ENCODE measurements at places on chromosomes 2 and 18. TPM values are rescaled to one million over a fixed set of nuclear protein-coding genes. Genes with fewer than 3 reads are reported as not detected.

DNA sequence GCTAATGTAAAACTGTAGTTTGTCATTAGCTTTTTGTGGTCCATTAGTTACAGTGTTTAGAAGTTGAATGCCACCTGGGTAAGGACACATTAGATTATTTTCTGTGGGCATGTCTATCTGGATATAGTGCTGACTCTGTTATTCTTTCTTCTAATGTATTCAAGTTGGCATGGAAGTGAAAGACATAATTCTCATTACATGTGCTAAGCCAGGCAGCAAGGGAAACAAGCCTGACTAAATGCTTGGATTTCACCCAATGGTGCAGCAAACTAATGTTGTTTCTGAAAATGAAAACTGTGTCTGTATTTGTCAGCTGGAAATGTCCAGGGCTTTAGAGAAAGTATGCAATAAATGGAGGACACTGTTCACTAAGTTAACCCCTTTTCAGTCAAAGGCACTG lies 100.7 kb downstream of the NUP35 start:
- no peak overlapping the region for H3K4me3 ChIP-seq
- H3K27ac ChIP-seq: no peak overlapping the region
- DNase-seq: no peak
- H3K4me1 ChIP-seq: no peaks in the 10 kb centered on the region

MAP3K19 gene
- total RNA-seq: not detected

RBM43 gene
- total RNA-seq: 13.0 TPM

OR6B3 gene
- not detected for total RNA-seq

- H3K27ac ChIP-seq: no peak overlapping the region
- no peak for DNase-seq
- no peaks in the 10 kb centered on the region for H3K27me3 ChIP-seq
- H3K36me3 ChIP-seq: no peaks in the 10 kb centered on the region
- no peaks in the 10 kb centered on the region for H3K4me1 ChIP-seq
Measured at GRCh38 chr2:139652385-139652784, 872.2 kb upstream of the NXPH2 start.

DNA sequence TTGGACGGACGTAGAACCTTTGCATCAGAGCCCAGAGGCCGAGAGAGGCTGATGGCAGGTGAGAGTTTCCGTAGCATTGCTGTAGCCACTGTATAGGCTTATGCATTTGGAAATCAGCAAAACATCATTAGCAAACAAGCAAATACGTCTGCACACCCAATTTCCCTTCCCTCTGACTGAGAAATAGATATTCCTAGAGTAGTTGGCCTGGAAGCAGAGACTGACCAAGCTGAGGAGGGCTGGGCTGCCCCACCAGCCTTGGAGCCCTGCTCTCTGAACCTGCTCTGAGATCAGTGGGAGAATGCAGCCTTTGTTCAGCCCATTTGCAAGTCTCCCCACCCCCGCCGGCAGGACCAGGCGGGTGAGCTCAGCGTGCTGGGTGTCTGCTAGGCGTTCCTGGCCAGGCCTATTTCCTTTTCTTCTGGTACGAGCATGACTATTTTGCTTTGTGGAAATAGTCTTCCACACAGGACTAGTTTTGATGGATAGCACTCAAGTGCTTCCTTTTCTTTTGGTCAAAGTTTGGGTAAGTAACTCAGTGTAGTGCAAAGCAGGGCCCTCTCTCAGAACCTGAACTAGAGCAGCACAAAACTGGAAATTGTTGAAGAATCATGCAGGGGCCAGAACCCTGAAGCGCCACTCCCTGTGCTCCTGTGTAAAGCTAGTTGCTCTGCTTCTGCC lies 21.9 kb upstream of the RNF149 start:
- no peak overlapping the region for H3K4me3 ChIP-seq
- H3K36me3 ChIP-seq: no peaks in the 10 kb centered on the region
- DNase-seq: no peak
- H3K4me1 ChIP-seq: no peaks in the 10 kb centered on the region

GPR35 gene
- total RNA-seq: 1.7 TPM

- H3K27ac ChIP-seq: no peak overlapping the region
- no peak for DNase-seq
- no peaks in the 10 kb centered on the region for H3K4me1 ChIP-seq
- H3K27me3 ChIP-seq: no peaks in the 10 kb centered on the region
- no peak overlapping the region for H3K4me3 ChIP-seq
- no peaks in the 10 kb centered on the region for H3K36me3 ChIP-seq
Measured at GRCh38 chr2:221133941-221134340, 438.2 kb downstream of the EPHA4 start.

- H3K4me3 ChIP-seq: peak overlapping the region; percentile 49
- peaks cover 11% of the 10 kb centered on the region for H3K4me1 ChIP-seq
- H3K27me3 ChIP-seq: no peaks in the 10 kb centered on the region
- H3K36me3 ChIP-seq: no peaks in the 10 kb centered on the region
- no peak for DNase-seq
- H3K27ac ChIP-seq: peak overlapping the region; percentile 92
Measured at GRCh38 chr2:54559006-54559445, 102.9 kb downstream of the SPTBN1 start.

- H3K27ac ChIP-seq: no peak overlapping the region
- DNase-seq: no peak
- H3K4me3 ChIP-seq: no peak overlapping the region
- H3K27me3 ChIP-seq: no peaks in the 10 kb centered on the region
Measured at GRCh38 chr2:1450915-1451314, 37.7 kb downstream of the TPO start.

DNA sequence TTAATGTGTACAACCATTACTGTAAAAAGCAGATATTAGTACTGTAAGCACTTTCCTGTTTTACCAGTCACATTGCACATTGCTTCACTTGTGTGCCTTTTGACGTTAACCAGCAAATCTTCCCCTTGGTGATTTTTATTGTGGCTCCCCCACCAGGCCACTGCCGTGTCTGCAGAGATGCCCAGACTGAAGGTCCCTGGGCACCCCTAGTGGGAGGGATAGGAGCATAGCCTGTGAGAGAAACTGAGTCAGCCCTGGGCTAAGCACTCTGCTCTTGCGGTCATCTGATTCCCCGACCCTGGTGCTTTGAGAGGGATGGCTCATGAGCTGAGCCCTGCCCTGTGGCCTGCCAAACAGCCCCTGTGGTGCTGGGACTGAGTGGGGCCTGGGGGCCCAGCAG lies 73.4 kb downstream of the INPP4A start:
- H3K36me3 ChIP-seq: no peaks in the 10 kb centered on the region
- no peak overlapping the region for H3K4me3 ChIP-seq
- H3K27me3 ChIP-seq: no peaks in the 10 kb centered on the region
- H3K4me1 ChIP-seq: peaks cover 10% of the 10 kb centered on the region
- no peak for DNase-seq
